ENCODE measurements at places on chromosomes 7 and 10. TPM values are rescaled to one million over a fixed set of nuclear protein-coding genes. Genes with fewer than 3 reads are reported as not detected.

CNTNAP2 gene
- total RNA-seq, result not detected

LRRC17 gene
- total RNA-seq, result 0.21 TPM

GPR37 gene
- total RNA-seq, result not detected

DPY19L1 gene
- total RNA-seq, result 20.3 TPM

LAMB1 gene
- total RNA-seq, result not detected

INMT gene
- not detected for total RNA-seq

SHTN1 gene
- not detected for total RNA-seq

EPO gene
- not detected for total RNA-seq

NUDT13 gene
- 1.7 TPM for total RNA-seq

Data from activated CD8-positive, alpha-beta T cell treated with anti-CD3 and anti-CD28 coated beads, Interleukin-2, amount 10 ng/mL, durations not matched to agents 7 days and 5 days (primary cell).